ENCODE measurements at places on chromosomes 2 and 18.

DNA sequence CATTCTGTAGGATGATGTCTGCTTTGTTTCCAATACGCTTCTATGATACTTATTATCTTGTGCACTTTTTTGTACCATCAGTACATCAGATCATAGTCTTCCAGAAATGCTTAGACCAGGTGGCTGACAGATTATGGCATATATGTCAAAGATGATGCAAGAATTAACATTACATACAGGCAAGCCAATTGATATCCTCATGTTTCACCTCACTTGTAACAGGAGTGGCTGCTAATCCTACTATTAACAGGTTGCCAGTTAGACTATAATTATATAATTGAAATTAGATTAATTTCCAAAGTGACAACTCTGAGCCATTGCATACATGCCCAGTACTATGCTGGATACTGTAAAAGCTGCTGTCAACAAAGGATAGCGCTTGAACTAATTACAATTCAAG is 77.2 kb downstream of the TLK1 start:
- no peak for DNase-seq

GRCh38 chr2:181642086-181642485 is 14.8 kb downstream of the CERKL start:
- DNase-seq: no peak

- peak; percentile 64 for DNase-seq
Measured at GRCh38 chr2:236569573-236569973, at the start of gene ACKR3. ACKR3 (plus strand) TSS chr2:236569825; CDS start chr2:236580466, 10,641 bp downstream.

GRCh38 chr2:33240178-33240577 is 236.3 kb upstream of the RASGRP3 start:
- DNase-seq: no peak

DNA sequence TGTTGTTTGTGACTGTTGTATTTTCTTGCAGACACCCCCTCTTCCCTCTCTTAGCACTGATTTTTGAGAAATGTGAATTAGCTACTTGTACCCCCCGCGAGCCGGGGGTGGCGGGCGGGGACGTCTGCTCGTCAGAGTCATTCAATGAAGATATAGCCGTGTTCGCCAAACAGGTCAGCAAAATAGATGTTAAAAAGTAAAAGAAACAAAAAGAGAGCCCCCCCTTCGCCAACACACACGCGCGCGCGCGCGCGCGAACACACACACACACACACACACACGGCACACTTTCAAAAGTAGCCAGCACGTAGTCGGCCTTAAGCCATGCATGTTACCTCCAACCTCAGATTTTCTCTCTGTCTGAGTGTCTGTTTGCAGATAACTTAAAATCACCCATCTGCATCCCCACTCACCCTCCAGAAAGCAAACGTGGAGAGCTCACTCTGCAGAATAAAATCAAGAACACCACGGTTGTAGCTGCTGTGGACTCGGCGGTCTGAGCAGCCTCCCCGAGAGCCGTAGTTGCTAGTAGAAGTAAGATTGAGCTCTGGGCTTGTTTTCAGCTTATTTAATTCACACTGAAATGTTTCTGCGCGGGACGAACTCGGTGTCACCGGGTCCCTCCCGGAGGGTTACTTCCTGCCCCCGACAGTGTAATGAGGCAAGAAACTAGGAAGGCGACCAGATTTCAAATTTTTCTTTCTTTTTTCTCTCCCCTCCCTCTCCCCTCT is 5.1 kb downstream of the MEIS1 start:
- DNase-seq: no peak

- DNase-seq: peak; percentile 46
Measured at GRCh38 chr2:226760412-226761194, 39.0 kb downstream of the IRS1 start.

- no peak for DNase-seq
Measured at GRCh38 chr2:109137616-109138015, 8.6 kb downstream of the SH3RF3 start.

DNA sequence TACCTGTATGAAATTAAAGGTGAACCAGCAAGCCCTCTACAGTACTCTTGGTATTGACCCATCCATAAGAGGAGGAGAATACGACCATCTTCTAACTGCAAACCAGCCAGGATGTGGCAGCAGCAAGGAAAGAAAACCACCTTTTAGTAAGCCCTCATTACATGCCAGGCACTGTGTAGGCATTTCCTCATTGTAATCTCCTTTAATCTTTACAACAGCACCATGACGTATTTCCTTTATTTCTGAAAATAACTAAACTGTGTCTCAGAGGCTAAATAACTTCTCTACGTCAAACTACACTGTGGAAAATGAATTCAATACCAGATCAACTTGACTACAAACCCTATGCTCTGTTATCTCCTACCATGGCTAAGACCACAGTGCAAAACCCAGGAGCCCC is 18.2 kb downstream of the WDR35 start:
- no peak for DNase-seq

GRCh38 chr2:134917360-134917865 is 1.2 kb upstream of the CCNT2 start:
- DNase-seq: peak; percentile 17

DNA sequence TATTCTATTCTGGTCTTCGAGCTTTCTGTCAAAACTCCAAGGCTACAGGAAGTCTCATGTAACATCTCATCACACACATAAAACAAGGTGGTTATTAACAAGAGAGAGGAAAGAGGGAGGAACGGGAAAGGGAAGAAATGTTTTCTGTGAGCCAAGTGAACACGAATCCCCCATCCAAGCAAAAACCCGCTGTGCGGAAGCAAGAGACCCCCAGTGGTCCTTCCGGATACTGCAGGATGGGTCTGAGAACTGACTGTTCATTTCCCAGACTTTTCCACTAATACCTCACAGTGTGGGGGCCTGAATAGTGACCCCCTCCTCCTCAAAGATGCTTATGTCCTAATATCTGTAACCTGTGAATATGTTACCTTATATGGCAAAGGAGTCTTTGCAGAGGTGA is 19.0 kb upstream of the DIPK1C start:
- DNase-seq: no peak

- DNase-seq: no peak
Measured at GRCh38 chr2:211837206-211837605, 701.4 kb downstream of the ERBB4 start.

GRCh38 chr18:76459687-76460350 is 35.2 kb downstream of the ZNF516 start:
- DNase-seq: peak; percentile 51

DNA sequence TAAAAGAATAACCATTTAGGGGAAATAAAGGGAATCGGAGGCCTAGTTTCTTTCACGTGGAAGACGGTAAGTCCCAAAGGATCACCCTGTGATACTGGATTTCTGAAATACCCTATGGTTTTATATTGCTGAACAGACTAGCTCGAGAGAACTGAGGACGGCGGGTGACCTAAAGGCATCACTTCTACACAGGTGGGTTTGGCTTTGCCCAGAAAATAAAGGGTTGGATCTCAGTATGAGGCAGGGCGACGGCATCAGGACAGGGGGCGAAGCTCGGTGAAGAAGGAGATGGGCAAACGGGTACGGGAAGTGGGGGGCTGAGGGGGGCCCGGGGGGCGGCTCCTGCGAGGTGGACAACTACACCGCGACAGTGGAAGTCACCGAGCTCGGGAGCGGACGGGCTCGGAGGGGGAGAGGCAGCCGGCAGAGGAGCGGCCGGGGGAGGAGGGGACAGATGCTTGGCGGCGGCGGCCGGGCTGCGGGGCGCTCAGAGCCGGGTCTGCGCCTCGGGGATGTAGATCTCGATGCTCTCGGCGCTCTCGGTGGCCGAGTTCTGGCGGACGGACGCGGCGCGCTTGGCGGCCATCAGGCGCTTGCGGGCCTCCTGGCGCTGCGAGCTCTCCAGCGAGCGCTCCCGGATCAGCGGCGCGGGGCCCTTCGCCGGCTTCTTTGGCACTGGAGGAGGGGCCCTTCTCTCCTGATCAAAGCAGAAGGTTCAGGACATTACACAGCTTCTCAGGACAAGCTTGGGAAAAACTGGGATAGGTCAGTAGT is 48.9 kb downstream of the TGIF1 start:
- no peak for DNase-seq

- DNase-seq: no peak
Measured at GRCh38 chr2:206736935-206737334, 18.7 kb upstream of the DYTN start.

DNA sequence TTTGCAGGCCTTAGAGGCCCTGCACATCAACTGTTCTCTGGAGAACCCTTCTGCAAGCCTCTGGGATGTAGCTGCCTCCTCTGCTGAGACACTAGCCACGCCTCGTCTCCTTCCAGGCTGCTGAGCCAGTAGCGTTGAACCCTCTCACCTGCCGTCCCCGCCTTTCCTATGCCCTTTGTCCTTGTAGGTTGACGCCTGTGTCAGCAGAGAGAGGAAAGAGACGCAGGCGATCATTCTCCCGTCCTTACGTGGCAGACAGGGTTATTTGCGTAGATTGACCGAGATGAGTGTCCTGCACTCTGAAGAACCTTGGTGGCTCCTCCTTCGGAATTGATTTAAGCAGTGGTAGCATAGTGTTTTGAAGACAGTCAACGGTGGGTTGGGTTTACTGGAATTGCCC is 27.8 kb downstream of the ID2 start:
- no peak for DNase-seq

DNA sequence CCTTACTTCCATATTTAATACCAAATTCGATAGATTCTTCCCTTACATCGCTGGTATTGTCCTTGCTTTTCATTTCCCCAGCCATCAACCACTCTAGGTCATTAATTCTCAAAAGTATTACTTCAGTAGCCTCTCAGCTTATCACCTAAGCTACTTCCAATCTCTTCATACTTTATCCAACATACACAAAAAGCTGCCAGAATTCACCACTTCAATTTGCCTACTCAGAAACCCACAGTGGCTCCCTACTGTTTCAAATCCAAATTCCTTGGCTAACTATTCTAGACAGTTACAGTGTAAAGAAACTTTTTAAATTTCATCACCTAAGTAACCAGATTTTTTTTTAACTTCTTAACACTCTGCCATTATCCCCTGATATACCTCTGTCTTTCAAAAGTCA is 4.7 kb downstream of the SLC25A12 start:
- no peak for DNase-seq

- no peak for DNase-seq
Measured at GRCh38 chr18:43312891-43313290, 35.6 kb upstream of the SYT4 start.

- peak; percentile 33 for DNase-seq
Measured at GRCh38 chr18:57803103-57803969, at the start of gene ATP8B1. ATP8B1 (minus strand) TSS chr18:57803315; CDS start chr18:57731807, 71,508 bp downstream.

DNA sequence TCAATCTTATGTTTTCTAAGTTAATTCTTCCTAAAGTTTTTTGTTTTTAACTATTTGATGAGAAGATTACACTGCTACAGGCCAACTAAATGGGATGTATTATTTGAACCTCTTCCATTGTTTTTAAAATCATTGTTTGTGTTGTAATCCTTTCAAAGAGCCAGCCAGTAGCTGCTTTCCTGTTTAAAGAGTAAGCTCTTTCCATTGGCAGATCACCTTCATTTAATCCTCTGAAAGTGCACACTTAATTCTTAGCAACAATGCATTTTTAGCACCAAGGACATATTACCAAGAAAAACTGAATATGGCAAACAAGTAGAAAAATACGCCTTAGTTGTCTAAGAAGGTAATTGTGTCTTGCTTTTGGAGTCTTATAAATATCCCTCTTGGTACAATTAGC is 54.0 kb downstream of the MEIS1 start:
- no peak for DNase-seq

- no peak for DNase-seq
Measured at GRCh38 chr18:46084431-46084830, 12.4 kb upstream of the PSTPIP2 start.

DNA sequence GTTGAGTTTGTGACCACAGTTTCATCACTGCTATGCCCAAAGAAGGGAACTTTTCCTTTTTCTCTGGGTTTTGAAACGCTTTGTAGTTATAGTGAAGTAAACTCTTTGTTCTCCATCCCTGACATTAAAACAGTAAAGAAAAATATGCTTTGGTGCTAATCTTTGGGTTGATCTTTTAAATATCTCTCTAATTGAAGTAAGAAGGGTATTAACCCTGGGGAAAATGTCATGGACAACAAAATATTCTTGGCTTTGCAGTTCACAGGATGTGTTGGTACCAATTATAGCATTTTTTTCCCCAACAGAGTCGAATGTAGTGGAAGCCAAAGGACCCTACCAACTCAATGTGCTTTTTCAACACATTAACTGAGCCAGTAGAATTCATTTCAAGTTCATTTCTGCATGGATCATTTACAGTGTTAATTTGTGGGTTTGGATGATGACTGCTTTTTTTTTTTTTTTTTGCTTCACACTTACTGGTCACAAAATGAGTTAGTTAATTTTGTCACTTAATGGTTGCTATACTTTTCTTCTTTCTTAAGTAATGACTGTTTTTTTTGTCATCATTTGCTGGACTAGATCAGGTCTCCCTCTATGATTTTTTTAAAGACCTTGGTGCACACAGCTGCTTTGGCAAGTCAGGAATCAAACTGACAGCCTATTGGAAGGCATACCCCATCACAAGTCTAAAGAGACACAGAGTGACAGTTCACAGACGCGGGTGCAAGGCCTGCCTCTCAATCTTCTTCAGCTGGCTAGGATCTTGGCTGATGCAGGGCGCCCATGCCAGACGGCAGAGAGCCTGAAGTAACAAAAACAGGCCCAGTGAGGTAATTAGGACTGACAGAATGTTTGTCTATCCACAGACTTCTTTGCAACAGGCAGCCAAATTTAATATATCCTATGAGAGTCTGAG is 98.8 kb upstream of the MMADHC start:
- DNase-seq: peak; percentile 32

- no peak for DNase-seq
Measured at GRCh38 chr2:71517851-71518250, 64.5 kb downstream of the DYSF start.

GRCh38 chr2:109604597-109604996 is 9.2 kb downstream of the SEPTIN10 start:
- no peak for DNase-seq

DNA sequence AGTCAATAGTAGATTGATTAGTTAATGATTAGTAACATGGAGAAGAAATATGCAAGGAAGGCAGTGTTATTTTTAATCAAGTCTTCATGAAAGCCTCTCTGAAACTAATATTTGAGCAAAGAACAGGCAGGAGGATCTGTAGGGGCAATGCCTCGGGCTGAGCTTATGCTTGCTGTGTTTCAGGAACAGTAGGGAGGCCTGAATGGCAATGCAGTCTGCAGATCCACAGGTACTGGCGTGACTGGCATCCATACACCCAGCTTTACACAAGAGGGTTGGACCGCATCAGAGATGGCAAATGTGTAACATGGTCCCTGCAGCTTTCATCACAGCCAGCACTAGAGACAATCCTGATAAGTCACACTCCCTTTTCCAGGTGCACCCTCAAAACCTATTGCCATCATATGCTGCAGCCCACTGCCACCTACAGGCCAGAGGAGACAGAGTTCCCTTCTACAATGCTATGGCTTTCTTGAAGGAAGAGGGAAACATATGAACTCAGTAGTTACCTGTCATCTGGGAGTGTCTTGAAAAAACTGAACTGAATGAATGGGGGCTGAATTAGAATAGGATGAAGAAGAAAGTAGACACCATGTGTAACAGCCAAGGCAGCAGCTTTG is 582.4 kb upstream of the RAB6C start:
- DNase-seq: peak; percentile 74
